ENCODE measurements at places on chromosomes 13 and 19. TPM values are rescaled to one million over a fixed set of nuclear protein-coding genes. Genes with fewer than 3 reads are reported as not detected.

The PTPRS gene
- 96.7 TPM for total RNA-seq

The TPT1 gene
- 2,791 TPM for total RNA-seq

The URAD gene
- total RNA-seq: not detected

The THSD1 gene
- total RNA-seq: 39.6 TPM

The SIGLEC11 gene
- 6.5 TPM for total RNA-seq

The NTF4 gene
- total RNA-seq: 2.9 TPM

The LRRC4B gene
- total RNA-seq: 10.8 TPM

The ENOX1 gene
- total RNA-seq: 7.7 TPM

The SELENOV gene
- total RNA-seq: not detected

The PRKCG gene
- total RNA-seq: 0.18 TPM

The GPR32 gene
- not detected for total RNA-seq

The HIPK4 gene
- total RNA-seq: not detected

The TEX26 gene
- not detected for total RNA-seq

The ZNF549 gene
- total RNA-seq: 4.8 TPM

The SLC25A15 gene
- total RNA-seq: 8.1 TPM

The DPF1 gene
- 1.7 TPM for total RNA-seq

The HPN gene
- total RNA-seq: 15.4 TPM

The PNMA8B gene
- 4.1 TPM for total RNA-seq

The ZNF728 gene
- 0.61 TPM for total RNA-seq

The PTPRH gene
- 0.37 TPM for total RNA-seq

The SMIM24 gene
- not detected for total RNA-seq

The NXNL1 gene
- total RNA-seq: not detected

The CASP14 gene
- total RNA-seq: not detected

The CATSPERD gene
- total RNA-seq: 10.0 TPM

The ZNF845 gene
- total RNA-seq: 5.8 TPM

The DIAPH3 gene
- total RNA-seq: 0.95 TPM

The FLT3 gene
- total RNA-seq: 0.74 TPM

Measured in lung (tissue), 17 donors.